ENCODE measurements at places on chromosomes 12 and 14.

- no peak for DNase-seq
These were observed 291.4 kb upstream of the OR4E1 start for GRCh38 chr14:21965042-21965441.

GRCh38 chr14:77355811-77356210 lies 21.1 kb downstream of the TMED8 start:
- DNase-seq, result no peak

DNA sequence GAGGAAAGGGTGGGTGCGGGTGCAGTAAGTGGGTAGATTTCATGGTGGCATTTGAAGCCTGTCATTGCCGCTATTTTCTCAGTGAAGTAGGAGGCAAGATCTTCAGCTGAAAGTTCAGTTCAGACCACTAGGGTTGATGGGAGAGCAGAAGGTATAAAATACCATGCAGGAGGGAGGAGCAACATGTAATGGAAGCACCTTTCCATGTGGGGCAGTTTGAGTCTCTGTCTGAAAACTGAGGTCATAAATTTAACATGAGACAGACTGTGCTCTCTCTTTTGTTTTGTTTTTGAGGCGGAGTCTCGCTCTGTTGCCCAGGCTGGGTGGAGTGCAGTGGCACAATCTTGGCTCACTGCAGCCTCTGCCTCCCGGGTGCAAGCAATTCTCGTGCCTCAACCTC lies 22.7 kb downstream of the LRRC74A start:
- no peak for DNase-seq

DNA sequence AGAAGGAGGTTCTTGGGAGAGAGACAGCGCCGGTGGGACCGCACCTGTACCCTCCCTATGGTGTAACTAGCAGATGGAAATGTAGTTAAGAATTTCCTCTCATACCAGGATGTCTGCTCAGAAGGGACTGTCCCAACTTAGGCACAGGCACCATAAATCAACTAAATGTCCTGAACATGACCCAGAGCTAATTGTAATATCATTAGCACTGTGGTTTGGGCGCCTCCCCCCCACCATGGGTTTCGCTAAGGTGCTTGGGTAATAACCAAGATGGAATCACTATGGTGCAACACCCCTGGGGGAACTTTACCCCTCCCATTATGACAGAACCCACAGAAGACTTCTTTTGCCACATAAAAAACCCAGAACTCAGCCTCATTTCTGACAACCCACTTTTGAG lies 15.9 kb downstream of the ZNF641 start:
- no peak for DNase-seq

DNA sequence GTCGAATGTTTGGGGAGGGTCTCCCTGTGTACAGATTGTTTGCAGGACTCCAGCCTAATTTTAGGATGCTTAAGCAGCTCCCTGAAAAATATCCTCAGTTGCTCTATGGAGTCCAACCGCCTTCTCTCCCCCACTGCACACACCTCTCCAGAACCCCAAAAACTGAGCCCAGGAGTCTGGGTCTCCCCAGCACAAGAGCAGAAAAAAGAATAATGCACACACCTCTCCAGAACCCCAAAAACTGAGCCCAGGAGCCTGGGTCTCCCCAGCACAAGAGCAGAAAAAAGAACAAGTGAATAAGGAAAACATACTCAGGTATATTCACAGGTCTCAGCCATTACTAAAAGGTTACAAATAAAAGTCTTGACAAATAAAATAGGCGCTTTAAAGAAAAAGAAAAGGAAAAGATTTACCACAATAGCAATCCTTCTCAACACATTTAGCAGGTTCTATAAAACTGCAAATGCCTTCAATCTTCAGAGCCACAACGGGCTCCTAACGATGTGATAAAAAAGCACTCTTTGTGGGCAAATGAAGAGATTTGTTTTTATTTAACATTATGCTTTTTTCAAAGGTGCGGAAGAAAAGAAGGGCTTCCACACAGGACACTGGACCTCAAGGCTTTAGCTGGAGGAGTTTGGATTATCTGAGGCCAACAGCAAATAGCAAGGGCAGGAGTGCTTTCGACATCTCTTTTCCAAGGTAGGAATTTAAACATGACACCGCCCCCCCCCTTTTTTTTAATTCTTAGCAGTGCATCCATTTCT lies 8.2 kb downstream of the BCL11B start:
- DNase-seq, result no peak

GRCh38 chr12:47944685-47945340 lies 18.6 kb upstream of the TMEM106C start:
- DNase-seq, result no peak
